Hematopoietic multipotent progenitor cell (in vitro differentiated cells): ENCODE measurements at places on chromosomes 1 and 21. TPM values are rescaled to one million over a fixed set of nuclear protein-coding genes. Genes with fewer than 3 reads are reported as not detected.

Gene CD247
- total RNA-seq = 0.81 TPM

DNA sequence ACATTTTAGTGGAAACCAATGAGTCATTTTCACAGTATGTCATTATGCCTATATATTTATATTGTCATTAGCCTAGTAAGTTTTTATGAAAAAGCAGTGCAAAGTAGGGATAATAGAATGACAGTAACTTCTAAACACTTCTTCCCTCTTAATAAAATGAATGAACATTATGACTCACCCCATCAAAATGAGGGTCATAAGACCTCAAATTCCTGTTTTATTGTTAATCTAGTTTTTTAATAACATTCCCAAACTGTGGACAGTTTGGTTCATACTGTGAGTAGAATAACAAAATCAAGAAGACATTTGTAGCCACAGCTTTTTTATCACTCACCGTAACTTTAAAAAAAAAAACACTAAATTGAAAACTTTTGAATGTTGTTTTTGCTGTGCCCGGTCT, 160.5 kb downstream of the LRRC40 start:
- DNase-seq = no peak

DNA sequence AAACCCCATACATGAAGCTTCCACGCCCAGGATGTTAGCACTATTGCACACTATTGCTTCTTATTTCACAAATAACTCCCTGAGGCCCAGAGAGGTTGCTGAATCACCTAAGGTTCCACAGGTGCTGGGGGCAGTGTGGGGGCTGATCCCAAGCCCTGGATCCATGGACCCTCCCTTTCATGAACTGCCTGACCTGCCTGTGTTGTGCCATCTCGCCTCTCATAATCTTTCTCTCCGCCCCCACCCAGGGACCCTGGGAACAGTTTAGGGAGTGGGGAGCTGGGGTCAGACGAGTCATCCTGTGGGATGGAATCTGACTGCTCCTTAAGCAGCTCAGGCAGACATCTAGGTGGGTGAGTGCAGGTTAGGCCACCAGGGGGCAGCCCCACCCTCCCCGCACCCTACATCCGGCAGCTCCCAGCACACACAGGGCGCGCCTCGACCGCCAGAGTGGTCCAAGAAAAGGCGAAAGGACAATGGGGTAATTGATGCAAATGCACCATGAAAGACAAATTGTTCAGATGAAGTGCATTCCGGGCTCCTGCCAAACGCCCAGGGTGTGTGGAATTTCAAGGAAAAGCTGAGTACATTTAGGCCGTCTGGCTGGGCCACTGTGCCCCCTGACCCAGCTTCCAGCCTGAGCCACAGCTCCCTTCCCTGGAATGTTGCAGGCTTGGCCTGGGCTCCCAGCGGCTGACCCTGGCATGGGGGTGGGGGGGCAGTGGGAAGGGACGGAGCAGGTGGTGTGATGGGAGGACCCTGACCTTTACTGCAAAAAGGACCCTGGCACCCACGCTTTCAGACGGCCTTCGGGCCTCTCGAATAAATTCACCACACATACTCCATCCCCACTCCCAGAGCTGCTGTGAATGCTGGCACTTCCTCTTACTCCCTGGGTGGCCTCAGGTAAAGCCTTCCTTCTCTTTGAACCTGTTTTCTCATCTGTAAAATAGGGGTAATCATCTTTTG, 20.8 kb downstream of the PHLDA3 start:
- DNase-seq = peak; percentile 71

DNA sequence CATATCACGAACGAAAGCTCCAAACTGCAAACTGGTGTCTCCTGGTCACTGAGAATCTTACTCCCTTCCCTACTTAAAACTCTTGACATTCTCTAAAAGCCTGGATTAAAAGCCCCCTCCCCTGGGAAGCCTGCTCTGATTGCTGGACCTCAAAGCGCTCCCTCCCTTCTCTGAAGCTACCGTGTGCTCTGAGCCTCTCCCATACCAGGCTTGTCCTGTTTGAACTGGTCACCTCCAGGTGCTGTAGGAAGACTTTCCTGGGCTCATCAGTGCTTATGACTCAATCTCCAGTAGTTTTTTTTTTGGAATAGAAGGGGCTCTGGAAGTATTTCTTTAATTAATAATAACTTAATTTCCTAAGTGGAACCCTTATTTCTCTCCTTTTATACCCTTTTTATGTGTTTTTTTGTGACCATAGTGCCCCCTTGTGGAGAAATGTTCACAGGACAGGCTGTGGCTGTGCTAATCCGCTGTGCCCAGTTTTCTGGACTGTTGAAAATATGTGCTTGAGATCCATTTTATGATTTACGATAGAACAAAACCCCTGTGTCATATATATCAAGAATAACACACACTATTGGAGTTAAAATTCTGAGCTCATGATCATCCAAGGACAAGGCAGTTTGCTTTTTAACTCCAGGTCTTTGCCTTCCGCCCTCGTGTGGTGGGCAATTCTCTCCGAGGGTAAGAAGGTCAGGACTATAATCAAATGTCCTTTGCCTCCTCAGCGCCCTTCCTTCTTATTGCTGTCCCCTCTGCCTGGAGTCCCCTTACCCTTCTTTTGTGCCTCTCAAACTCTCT, 16.9 kb downstream of the MTARC1 start:
- DNase-seq = peak; percentile 24

GRCh38 chr1:206469933-206470691, at the start of gene IKBKE:
Gene IKBKE, plus strand, starts transcription at chr1:206470476. Its CDS starts 2,752 bp downstream, at chr1:206473228.
- DNase-seq = no peak

GRCh38 chr1:160753594-160753993, 14.5 kb downstream of the SLAMF7 start:
- DNase-seq = no peak
